IMR-90 (cell line): ENCODE measurements at places on chromosomes 5 and 9. TPM values are rescaled to one million over a fixed set of nuclear protein-coding genes. Genes with fewer than 3 reads are reported as not detected.

DNA sequence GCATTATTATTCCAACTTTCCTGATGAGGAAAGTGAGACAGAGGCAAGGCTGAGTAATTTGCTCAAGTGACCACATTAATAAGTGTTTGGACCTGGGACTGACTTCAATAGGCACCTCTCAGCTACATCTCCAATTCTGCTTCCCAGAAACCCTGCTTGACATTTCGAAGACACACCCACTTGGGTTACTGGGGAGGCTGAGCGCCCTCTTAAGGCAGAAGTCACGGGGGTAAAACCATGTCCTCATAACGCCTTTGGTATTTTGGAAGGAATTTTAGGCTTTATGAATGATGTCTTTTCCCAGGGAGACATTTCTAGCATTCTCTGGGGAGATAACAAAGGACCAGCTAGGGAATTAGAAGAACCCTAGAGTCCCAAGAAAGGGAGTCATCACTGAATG is 53.3 kb downstream of the TRPC7 start:
- no peak for DNase-seq

- no peak for DNase-seq
Observed at GRCh38 chr5:168135897-168136296, 155.5 kb upstream of the WWC1 start.

DNA sequence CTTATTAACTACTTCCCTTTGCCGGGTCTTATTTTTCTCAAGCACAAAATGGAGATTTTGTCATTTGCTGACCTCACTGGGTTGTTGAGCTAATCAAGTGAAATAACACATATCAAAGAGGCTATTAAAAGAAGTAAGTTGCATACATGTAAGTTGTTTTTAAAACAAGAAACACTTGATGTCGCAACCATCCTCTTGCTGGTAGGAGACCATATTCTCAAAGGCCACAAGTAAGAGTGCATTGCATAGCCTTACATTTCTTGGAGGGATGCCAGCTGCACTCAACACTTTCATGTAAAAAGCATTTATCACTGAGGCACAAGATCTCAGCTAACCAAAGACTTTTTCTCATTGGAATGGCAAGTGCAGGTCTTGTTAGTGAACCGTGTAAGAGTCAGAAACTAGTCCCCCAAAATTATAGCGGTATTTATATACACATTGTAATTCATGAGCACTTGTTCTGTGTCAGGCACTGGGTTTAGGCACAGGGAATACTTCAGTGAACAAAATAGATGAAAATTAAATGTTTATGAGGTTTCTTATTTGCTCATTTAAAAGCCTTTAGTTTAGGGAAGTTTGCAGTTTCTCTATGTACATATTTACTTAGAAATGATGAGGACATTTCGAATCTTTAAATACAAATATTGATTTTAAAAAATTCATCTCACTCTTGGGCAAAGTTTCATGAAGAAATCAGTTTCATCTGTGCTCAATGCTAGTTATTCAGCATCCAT is 72.0 kb downstream of the ZFAND5 start:
- peak; percentile 75 for DNase-seq

DNA sequence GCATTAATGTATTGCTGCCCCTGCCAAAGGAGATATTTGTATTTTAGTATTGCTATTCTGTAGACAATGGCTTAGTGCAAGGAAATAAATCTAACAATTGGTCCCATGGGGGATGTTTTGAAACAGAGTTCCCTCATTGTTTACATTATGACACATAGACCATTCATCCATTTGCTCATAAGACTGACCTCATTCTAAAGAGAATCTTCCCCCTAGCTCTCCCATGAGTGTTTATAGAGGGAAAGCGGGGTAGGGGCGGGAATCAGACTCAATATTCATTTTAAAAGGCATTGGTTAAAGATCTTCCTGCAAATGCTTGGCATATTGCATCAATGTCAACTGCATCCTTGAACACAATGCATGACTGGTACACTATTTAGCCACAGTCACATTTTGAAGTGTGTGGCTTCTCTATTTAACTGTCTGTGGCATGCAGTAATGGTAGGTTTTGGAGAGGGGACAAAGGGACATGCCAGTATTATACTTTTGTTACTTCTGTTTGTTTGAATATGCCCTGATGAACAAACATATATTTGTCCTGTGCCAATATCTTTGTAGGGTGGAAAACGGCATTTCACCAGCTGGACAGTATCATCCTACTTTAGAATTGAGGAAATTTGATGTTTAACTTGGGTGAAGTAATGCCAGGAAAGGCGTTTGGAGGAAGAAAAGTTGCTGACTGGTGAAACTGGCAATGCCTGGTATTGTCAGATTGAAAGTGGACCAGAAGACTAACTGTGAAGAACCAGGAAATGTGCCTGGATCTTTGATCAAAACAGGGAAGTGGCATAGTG is 84.1 kb upstream of the MEGF10 start:
- peak; percentile 77 for DNase-seq

DNA sequence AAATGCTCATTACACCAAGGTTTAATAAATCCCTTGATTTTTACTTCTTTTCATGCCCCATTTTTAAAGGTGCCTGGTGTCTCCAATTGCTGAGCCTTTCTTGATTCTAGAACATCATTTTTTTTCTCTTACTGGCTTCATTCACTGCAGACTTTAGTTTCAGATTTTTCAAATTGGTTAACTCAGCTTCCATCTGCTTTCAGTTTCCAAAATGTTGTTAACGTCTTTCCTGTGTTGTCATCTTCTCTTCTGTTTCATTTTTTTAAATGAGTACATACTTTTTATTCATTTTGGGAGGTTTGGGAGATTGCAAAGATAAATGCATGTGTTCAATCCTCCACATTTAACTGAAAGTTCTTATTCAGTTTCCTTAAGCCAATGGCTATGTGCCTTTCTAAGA is 126.4 kb upstream of the CCNG1 start:
- DNase-seq = no peak

DNA sequence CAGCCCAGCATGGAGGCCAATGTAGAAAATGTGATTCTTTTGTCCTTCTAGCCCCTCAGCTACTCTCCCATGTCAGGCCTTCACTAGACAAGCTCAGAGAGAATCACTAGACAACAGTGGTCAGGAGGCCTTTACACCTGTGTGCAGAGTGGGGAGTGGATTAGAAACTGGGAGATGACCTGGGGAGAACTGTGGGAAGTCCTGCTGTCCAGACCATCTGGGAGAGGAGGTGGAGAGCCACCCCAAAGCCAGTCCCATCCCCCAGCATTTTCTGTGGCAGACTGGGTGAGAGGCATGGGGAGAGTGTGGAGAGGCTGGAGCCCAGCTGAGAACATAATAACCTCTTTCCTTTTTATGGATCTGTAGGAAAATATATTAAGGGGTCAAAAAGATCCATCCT is 452.0 kb upstream of the DMAC1 start:
- no peak for DNase-seq

- DNase-seq = no peak
Observed at GRCh38 chr5:3024554-3024953, 273.1 kb upstream of the IRX2 start.

DNA sequence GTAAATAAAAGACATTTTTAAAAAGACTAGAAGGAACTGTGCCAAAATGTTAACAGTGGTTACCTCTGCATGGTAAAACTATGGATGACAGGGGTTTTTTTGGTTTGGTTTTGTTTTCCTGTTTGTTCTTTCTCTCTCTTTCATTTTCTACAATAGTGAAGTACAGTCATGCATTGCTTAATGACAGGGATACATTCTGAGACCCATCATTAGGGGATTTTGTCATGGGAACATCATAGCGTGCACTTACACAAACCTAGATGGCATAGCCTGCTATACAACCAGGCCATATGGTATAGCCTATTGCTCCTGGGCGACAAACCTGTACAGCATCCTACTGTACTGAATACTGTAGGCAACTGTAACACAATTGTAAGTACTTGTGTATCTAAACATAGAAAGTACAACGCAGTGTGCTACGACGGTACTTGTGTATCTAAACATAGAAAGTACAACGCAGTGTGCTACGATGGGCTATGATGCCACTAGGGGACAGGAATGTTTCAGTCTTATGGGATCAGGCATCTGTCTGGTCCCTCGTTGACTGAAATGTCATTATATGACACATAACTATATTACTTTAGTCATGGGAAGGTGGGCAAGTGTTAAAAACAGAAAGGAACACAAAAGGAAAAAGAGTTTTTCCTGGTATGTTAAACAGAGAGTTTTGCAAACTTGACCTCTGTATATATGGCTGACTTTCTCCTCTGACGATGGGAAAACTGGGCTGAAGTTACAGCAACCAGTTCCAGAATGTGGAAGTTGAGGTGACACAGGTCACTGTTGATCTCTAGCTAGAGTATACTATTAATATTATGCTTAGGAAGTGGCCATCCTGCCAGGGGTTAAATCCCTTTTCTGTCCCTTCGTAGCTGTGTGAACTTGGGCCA is 7.4 kb upstream of the ADAM19 start:
- DNase-seq = no peak

GRCh38 chr9:74330487-74331214 is 166.5 kb upstream of the RORB start:
- DNase-seq = no peak

DNA sequence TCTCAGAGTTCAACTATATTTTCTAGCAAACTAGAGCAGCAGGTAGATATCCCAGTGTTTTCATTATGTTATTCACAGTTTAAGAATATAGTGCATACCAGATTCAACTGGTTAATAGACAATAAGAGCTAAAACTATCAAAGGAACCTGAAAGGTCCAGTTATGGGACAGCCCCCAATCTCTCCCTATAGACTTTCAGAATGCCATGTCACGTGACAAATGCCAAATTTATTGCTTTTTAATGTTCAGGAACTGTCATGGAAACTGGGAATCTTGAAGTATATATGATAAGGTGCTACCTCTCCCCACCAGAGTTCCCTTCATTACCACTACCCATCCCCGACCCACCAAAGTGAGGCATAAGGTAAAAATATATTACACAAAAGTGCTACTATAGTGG is 629.0 kb upstream of the SEMA6A start:
- DNase-seq = no peak

DNA sequence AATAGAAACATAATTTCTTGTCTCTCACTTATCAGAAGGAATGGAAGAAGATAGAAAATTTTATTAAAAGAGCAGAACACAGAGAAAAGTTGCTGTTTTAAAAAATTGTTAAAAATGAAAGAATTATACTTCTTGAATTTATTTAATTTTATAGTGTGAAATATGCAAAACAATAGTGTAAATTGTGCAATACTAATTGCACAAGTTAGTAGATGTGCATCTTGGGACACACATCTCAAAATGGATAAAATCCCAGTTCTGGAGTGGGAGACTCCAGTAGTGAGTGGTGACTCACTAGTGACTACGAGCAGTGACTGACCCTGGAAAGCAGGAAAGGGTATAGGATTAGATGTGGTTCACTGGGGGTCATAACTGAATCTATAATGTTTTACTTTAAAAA is 223.2 kb downstream of the MSX2 start:
- DNase-seq = no peak

DNA sequence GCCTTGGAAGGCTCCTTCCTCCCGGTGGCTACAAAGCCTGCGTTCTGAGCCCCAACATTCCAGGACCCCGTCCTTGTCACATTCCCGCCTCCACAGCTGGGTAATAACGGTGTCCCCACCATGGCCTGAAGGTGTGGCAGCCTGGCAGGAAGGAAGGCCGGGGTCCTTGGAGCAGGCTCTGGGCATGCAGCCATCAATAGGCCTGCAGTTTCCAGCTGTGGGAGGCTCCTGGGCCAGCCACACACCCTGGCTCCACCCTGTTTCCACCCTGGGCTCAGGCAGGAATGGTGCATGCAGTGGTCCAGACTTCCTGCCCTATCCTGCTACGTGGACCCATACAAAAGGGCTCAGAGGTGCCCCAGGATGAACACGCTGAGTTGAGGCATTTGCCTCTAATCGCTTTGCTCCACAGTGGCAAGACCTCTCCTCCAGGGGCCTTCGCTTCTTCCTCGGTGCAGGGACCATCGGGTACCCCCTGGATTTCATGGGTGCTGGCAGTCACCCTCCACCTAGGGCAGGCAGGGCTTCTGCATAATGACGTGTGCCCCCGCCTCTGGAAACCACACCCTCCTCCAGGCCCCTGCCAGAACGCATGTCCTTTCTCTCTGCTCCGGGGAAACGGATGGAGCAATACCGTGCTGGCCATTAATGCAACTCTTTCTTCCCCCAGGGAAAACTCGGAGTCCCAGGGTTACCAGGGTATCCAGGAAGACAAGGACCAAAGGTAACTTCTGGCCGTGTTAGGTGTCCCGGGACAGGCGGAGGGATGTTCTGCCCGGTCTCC is 95.1 kb upstream of the FCN2 start:
- DNase-seq = no peak

- DNase-seq = no peak
Observed at GRCh38 chr9:74255489-74255984, 241.6 kb upstream of the RORB start.

GRCh38 chr5:117623042-117623805 is 1048.6 kb upstream of the SEMA6A start:
- DNase-seq = peak; percentile 10

DNA sequence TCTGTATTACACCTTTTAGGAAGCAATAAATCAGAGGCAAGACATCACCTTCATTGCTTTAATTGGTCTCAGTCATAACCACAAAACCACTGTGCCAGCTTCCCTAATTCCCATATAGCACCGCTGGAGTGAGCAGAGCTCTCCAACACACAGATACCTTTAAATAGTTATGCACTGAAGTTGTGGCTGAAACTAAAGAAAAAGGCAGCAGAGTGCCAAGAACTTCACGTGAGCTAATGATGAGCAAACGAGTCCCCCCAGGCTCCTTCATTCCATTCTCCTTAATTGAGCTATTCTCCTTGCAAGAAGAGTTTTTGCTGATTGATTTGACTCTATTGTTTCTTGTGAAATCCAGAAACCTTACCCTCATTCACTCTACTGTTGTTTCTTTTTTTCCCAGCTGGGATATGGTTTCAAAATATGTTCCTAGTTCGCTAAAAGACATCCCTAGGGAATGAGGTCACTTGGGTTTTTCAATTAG is 501.5 kb downstream of the SPATA31D1 start:
- peak; percentile 74 for DNase-seq

GRCh38 chr5:124399426-124399961 is 346.9 kb downstream of the ZNF608 start:
- no peak for DNase-seq

DNA sequence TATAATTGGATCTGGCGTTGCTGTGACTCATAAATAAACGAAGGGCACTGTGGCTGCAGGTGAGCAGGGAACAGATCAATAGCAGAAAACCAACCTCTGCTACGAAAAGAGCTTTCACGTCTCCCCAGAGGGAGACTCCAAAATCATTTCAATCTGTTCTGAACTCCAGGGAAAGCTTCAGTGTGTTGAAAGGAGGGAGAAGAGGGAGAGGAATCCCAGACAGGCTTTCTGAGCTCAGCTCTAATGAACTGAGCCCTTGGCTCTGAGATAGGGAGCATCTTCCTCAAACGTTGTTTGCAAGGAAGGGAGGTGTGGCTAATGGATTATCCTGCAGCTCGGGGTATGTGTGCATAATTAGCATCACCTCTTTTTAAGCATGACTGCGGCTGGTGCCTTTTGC is 288.0 kb upstream of the IRX4 start:
- no peak for DNase-seq

Gene INSYN2B
- 33.5 and 43.6 TPM in 2 replicates for total RNA-seq

Gene TRIP13
- total RNA-seq = 27.2 and 35.5 TPM in 2 replicates

Gene ENTPD2
- total RNA-seq = not detected in 2 replicates

Gene CSF2
- not detected in 2 replicates for total RNA-seq

Gene RNF180
- 0.36 and 0.56 TPM in 2 replicates for total RNA-seq

Gene LHX2
- not detected in 2 replicates for total RNA-seq

Gene DCAF12
- total RNA-seq = 6.9 and 7.2 TPM in 2 replicates

Gene C5orf46
- total RNA-seq = not detected in 2 replicates

Gene HAPLN1
- under 0.01 and 0.56 TPM in 2 replicates for total RNA-seq

Gene ACSL6
- not detected in 2 replicates for total RNA-seq
